ENCODE measurements at places on chromosomes 13 and 19. TPM values are rescaled to one million over a fixed set of nuclear protein-coding genes. Genes with fewer than 3 reads are reported as not detected.

GRCh38 chr13:42177189-42177588 is 94.8 kb upstream of the AKAP11 start:
- no peak for DNase-seq

GRCh38 chr13:73880365-73880764 is 253.8 kb downstream of the KLF12 start:
- no peak for DNase-seq

DNA sequence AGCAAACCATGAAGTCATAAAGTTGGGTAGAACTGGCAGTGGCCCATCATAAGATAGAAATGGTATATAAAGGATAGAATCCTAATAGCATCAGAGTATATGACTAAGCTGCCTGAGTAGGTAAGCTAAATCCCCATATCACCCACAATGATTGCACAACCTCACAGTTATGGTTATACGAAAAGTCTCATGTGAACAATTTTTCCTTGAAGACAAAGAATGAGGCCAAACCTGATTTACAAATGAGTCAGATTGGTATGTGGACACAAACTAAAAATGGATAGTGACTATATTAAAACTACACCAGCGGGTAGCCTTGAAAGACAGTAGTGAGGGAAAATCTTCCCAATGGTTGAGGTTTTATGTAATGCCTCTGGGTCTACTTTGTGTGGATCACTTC is 40.9 kb upstream of the UFM1 start:
- no peak for DNase-seq

DNA sequence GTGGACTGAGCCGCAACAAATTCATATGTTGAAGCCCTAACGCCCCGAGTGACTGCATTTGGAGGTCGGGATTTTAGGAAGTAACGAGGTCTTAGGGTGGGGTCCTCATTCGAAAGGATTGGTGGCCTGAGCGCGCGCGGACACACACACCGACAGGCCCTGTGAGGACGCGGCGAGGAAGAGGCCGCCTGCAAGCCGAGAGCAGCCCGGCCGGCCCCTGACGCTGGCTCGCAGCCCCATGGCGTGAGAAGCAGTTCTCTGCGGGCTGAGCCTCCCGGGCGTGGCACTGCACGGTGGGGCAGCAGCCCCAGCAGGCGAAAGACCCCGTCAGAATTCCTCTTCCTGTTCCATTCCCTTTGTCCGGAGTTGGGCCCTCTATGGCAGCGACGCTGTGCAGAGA is 131.2 kb downstream of the CRYL1 start:
- no peak for DNase-seq

DNA sequence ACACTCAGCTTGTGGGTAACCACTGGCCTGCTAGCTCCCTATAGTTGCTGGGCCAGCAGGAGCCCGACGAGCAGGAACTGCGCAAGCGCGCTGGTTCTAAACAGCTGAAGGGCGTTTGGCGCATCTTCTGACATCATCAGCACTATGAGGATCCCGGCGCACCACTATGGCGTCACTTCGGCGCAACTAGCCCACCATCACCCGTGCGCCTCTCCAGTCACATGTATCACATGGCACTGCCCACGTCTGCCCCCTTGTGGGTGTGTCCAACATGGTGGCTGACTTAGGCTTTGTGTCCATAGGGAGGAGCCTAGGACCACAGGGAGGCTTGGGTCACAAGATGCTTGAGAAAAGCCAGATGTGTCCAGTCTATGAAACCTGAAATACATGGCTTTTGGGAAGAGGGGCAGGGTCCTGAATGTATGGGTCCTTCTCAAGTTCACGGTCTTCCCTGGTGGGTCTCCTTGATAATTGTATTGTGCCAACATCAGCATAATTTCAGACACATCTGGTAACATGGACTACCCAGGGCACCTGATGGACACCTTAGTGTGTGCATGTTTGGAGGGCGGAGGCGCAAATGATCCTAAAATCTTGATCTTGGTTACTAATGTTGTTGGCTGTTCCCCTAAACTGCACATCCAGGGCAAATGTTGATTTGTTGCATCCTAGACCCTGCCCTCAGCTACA is 18.0 kb downstream of the KLK4 start:
- DNase-seq, result no peak

DNA sequence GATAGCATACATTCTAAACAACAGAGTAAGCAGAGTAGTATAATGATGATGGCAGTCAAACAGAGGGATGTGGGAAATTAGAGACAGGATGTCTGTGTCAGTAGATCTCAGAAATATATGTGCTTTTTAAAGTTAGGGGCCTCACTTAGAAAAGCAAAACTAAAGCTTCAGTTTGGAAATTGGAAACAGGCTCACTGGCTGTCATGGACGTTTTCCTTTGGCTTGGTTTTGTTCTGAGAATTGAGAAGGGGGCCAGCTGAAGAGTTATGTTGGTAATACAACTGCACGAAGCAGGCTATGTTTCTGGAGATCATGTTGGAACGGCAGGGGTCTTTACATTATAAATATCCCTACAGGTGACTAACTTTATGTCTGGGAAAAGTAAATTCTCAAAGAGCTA is 261.3 kb downstream of the LMO7 start:
- DNase-seq, result no peak

DNA sequence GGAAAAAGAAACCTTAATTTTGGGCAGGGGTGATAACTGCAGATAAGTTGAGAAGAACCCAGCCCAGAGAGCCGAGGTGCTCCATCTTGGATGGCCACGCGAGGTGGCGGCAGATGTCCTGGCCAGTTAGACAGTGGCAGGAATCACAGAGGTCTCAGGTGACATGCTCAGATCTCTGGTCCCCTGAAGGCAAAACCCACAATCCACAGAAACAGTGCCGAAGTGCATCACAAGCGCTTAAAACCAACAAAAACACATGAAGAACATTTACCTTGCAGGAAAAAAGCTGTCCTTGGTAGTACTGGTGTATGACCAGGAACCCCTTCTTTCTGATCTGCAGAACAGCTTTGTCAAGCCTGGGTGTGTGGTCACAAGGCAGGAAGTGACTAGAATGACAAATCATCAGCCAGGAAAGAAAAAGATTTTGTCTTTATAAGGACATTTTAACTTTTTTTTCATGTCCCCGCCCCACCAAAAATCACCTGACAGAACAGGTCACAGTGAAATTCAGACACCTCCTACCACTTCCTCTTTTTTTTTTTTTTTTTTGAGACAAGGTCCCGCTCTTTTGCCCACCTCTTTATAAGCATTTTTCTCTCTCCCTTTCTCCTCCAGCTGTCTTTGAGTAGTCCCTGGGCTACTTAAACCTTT is at the start of gene LCP1:
LCP1 (minus strand) TSS at position 338 of the 651 bp plus-strand sequence. CDS start 22,515 bp downstream, outside the sequence.
- DNase-seq, result peak; percentile 94

DNA sequence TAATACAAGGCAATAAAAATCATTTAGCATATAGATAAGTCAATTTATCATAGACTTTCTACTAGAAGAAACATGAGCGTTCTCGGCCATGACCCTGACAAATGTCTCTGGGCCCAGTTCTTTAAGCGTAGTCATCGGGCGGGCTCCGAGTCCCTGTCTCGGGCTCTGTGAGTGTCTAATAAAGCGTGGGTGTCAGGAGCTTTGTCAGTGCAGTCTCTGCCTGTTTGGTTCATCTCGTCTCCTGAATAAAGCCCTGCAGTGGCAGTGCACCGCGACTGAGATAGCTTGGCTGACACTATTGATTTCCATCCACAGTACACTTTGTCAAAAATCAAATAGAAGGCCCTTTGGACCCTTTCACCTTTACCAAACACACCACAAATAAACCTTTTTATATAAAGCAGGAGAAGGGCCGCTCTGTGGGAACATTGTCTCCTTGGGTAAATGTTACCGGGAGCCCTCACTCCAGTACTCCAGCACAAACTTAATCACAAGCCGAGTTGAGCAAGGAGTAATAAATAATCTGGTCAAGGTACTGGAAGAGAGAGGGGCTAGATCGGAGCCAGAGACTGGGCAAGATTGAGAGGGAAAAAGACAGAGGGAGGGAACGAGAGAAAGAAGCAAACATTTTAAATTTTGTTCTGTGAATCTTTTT is 368.2 kb upstream of the TSHZ3 start:
- no peak for DNase-seq

GRCh38 chr13:114066956-114067355 is 65.5 kb downstream of the RASA3 start:
- DNase-seq, result no peak

DNA sequence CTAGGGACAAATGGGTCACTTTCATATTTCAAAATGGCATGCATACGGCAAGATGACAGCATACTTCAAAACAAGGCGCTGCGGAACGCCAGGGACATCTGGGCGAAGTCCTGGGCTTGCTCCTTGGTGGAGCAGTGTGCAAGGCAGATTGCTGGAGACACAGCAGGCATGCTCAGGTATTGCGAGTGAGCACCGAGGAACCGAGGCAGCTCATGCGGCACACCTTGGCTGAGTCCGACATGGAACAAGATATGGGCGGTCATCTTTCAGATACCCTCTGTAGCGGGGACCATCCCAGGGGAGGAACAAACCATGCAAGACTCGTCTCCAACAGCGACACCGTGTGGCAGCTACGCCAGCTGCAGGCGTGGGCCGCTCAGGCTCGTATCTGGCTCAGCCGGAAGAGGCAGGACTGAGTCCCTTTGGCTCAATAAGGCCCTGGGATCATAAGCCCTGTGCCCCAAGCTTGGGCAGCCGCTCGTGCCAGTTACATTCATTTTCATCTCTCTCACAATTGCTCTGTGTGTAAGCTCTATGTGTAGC is 112.4 kb downstream of the NUFIP1 start:
- no peak for DNase-seq

GRCh38 chr13:37109051-37109678 is 3.7 kb upstream of the CSNK1A1L start:
- DNase-seq, result no peak

DNA sequence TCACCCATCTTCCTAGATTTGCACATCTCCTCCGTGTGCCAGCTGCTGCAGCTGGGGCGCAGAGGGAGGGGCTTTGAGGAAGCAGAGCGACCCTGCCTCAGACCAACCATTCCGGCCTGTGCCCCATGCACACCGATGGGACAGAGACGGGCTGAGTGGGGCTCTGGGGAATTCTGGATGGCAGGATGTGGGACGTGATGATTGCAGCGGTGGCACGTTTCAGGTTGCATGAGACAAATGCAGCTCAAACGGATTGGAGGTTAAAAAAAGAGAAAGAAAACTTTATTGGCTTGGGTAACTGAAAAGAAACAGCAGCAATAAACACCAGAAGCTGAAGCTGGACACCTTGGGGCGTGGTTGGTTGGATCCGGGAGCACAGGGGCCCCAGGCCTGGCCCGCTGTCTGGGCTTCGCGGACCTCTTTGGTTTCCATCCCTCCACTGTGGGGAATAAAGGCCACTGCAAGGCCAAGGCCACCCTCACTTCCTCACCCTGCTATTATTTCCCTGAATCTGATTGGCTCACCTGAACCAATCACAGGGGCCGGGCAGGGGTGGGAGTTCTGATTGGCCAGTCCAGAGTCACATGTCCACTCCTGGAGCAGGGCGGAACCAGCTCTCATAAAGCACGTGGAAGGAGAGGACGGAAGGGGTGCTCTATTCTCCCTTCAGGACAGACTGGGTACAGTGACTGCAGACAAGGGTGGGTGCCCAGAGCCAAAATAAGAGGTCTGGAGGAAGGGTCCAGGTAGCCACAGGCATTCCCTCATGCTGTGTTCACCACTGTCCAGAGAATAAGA is 6.1 kb upstream of the ZNF787 start:
- no peak for DNase-seq

DNA sequence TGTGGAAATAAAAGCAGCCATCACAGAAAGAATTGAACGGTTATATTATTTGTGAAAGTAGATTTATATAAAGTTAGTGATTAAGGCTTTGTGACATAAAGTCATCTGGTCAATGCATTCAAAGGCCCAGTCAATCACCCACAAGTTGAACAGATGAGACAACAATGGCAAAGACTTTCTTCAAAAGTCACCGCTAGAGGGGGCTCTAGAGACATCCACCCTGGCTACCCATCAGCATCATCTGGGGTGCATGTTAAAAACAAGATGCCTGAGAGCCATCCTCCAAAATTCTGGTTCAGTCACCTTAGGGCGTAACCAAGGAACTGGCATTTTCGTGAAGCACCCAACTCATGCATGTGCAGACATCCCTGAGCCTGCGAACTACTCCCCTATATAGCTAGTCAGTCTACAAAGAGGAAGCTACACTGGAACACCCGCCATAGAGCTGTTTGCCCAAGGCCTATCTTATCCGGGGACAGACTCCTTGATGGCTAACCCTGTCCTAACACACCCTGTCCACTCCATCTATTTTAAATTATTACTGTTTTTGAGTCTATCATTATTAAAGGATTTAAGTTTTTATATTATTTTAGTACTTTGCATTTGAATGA is 970.5 kb downstream of the UQCRFS1 start:
- no peak for DNase-seq

DNA sequence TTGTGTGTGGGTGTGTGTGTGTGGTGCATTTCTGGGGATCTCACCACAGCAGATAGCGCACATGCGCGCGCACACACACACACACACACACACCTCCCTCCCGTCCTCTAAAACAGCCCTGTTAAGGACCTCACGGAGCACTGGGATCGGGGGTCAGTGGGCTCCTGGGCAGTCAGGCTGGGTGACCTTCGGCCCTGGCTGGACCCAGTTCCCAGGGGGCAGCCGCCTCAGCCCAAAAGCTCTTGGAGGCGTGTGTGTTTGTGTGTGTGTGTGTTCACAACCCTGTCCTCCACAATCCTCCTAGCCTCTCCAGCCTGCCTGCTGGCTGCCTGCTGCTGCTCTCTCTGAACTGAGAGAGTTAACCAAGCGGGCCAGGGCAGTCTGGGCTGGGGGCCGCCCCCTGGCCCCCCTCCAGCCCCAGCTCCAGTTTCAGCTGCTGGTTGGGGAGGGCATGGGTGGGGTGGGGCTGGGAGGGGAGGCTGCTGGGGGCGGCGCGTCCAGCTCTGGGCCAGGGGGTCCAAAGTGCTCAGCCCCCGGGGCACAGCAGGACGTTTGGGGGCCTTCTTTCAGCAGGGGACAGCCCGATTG is at the start of gene FXYD1:
FXYD1 (plus strand) TSS at position 520 of the 588 bp plus-strand sequence. CDS start 1,256 bp downstream, outside the sequence.
- no peak for DNase-seq

- no peak for DNase-seq
These were observed 12.2 kb downstream of the MRPS31 start for GRCh38 chr13:40758811-40759210.

DNA sequence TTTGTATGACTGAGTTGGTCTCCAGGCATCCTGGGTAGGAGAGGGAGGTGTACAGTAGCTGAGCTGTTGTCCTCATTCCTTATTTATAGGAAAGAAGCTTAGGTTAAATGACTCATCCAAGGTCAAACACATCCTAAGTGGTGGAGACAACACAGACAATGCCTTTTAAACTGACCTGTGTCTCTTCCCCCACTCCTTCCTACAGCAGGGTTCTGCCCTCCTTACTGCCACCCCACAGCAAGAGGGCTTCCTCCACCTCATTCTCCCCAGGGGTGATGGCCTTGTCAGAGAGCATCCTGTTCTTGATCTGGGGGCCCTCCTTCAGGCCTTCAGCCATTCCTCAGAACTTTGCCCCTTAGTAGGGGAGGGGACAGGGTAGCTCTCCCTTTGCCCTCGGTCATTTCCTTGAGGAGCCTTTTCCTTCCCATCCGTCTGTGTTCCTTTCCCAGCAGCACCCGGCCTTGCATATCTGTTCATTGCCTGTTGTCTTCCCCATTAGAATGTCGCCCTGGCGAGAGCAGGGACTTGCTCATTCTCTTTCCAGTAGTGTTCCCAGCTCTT is 48.2 kb upstream of the GPI start:
- no peak for DNase-seq

GRCh38 chr13:35791184-35791851 is 314.8 kb upstream of the MAB21L1 start:
- no peak for DNase-seq

Gene SPC24
- total RNA-seq, result 85.5 TPM

Gene B9D2
- 8.2 TPM for total RNA-seq

Gene DNAAF3
- 0.35 TPM for total RNA-seq

Gene KLF1
- total RNA-seq, result 0.45 TPM

Gene ZNF285
- total RNA-seq, result 1.3 TPM

Gene B3GNT8
- 3.2 TPM for total RNA-seq
